ENCODE measurements at places on chromosomes 16 and 17.

GRCh38 chr17:47810200-47810821 lies 11.3 kb downstream of the OSBPL7 start:
- no peak for DNase-seq

- no peak for DNase-seq
Observed at GRCh38 chr17:62727916-62728672, 80.0 kb downstream of the MARCHF10 start.

- DNase-seq, result no peak
Observed at GRCh38 chr16:1997494-1998359, 8.0 kb downstream of the SYNGR3 start.

DNA sequence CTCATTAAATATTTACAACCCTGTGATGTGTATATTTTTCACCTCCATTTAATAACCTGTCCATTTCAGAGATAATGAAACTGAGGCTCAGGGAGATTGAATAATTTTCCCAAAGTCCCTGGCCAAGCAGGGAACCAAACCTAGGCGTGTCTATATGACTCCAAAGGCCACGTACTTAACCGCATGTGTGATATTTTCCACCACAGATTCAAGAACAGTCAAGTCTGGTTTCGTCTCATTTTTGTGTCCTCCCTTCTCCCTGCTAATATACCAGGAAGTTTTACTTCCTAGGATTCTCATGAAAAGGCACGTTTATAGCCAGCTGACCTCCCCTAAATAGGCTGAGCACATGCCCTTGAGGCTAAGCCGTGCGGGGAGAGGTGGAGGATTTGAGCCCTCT lies 15.3 kb downstream of the WFIKKN2 start:
- DNase-seq, result no peak

DNA sequence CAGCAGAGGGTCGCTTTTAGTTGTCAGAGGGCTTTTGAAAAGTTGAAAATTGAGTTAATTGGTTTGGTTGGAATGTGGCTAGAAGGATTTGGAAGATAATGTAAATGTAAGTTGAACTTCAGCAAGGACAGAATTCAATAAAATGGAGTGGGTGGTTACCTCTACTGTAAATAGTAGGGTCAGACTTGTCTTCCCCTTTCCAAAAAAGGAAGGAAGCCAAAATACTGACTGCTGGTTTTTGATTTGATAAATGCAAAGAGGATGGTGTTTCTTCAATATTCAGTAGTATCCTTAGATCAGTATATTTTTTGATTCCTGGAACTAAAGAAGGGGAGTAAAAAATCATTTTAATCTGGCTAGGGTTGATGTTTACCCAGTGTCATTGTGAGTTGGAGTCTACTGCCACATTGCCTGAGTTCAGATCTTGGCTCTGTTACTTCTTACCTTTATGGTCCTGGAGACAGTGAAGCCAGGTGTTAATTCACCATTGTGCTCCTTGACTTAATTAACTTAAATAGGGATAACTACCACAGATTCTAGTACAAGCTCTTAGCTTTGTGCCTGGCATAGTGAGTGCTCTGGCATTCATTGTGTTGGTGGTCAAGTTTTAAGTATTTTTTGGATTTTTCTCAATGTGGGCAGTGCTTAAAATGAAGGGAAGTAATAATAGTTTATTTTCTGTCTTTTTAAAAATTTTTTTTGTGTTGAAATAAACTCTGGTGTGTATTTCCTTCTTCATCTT lies 4.4 kb downstream of the HAPSTR1 start:
- DNase-seq, result no peak

DNA sequence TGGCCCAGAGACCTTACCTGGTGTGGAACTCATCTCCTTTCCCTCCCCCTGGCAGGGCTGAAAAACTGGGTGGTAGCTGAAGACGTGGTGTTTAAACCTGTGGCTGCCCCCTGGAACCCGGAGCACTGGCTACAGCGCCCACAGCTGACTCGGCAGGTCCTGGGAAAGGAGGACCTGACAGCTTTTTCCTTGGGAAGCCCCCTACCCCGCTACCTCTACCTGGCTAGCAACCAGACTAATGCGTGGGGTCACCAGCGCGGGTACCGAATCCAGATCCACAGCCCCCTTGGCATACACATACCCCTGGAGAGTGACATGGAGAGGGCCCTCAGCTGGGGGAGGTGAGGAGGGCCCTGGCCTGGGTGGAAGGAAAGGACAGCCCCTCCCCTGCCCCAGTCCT lies 2.0 kb upstream of the AOC3 start:
- DNase-seq, result no peak

GRCh38 chr16:53034306-53034705 lies 18.4 kb downstream of the CHD9NB start:
- no peak for DNase-seq

GRCh38 chr17:82090549-82091263 lies 7.3 kb downstream of the FASN start:
- DNase-seq, result no peak

DNA sequence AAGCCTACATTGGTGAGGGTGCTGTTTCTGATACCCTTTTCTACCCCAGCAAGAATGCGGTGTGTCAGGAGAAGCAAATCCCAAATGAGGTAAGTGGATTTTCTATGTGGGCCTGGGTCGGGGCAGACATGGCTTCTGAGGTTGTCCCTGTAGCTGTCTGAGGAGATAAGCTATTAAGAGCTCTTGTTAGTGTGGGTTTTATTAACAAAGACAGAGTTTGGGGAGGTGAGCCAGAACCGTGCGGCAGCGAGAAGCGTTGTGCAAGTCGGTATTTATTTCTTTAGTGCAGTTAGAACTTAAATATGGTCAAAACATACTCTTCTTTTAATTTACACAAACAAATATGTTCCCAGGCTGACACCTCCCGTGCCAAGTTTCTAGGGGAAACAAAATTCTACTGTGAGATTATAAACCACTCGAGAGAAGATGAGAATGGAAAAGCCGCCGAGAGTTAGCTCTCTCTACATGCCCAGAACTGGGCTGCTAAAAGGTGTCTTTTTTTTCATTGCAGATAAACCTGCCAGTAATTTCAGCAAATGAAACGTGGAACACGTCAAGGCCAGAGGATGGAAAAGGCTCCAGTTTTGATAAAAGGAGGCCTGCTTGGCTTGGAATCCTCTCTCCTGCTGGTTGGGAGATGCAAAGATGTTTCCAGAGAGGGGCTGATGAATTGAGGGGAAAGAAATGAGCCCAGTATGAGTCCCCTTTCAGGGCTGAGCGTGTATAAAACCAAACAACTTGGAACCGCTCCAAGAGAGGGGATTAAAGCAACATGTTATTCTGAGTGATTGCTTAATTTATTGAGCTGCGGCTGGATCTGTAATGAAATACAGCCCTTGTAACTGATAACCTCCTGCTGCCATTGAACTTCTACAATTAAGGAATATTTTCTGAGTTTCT lies 254.6 kb downstream of the MRTFB start:
- no peak for DNase-seq

- no peak for DNase-seq
Observed at GRCh38 chr17:34163646-34164045, 91.4 kb upstream of the CCL2 start.

DNA sequence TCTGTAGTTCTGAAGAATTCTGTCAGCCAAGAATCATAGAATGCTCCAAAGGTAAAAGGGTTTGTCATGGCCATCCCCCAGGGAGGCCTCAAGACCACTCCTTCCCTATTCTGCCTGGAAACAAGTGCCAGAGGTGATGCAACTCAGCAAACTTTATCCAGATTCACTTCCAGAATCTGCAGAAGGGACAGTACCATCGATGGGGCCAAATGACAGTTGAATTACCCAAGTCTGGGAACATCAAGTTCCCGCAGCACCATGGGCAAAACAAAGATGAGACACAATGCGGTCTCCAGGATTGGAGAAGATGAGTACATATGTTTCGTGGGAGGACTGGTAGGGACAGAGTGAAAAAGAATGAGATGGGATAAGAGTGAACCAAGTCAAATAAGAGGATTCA lies 13.7 kb upstream of the TAT start:
- no peak for DNase-seq

DNA sequence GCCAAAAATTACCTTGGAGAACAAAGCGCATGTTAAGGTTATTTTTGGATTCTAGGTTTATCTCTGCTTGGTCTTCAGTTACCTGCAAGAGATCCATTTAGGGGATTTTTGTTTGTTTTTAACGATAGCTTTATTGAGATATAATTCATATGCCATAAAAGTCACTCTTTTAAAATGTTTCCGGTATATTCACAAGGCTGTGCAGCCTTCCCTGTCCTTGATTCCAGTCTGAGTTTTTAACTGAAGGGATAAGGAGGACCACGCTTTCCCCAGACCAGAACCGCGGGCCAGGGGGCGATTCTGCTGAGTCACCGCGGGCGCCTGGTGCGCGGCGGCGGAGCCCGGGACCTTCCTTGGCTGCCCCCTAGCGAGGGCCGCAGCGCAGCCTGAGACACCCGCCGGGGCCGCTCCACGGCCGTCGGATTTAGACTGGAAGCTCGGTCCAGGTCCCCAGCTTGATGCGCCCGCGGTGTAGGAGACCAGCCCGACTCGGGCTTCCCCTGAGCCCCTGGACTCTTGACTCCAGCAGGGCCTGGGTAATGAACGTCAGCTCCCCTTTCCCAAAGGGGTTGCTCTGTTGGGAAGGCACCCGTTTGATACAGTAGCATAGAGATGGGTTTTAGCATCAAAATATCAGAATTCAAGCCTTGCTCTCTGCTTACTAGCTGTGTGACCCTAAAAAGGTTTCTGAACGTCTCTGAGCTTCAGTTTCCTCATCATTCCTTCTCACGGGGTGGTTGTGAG lies 50.0 kb upstream of the STH start:
- DNase-seq, result peak; percentile 63

GRCh38 chr16:74874912-74875546 lies 100.4 kb upstream of the FA2H start:
- DNase-seq, result no peak

DNA sequence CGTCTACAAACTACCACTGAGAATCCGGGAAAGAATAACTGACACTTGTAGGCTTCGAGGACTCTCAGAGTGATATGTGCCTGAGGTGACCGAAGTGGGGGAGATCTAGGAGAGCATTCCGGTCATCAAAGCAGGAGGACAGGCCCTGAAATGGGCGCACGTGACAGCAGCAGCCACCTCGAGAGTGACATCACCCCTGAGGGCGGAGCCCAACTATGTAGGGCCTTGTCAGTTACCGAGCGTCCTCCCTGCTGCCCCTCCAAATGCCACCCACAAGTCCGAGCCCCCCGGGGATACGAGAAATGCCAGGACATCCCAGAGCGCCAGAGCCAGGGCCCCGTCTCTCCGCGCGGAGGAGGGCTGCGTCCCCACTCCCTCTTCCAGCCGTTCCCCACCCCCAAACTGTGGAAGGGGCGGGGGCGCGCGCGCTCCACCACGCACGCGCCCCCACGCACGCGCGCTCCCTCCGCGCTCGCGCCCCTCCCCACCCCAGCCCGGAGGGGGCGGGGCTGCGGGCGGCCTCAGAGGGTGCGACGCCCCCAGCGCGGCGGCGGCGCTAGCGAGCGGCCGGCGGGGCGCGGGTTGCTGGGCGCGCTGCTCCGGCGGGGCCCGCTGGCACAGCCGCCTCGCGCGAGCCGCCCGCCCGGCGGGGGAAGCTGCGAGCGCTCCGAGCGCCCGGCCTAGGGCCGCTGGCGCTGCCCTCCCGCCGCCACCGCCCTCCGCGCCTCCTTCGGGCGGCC lies at the start of gene TANC2:
Gene TANC2 (plus strand): TSS at position 550 of the 740 bp plus-strand sequence. CDS start 43,325 bp downstream, outside the sequence.
- peak; percentile 89 for DNase-seq

- peak; percentile 86 for DNase-seq
Observed at GRCh38 chr17:63848834-63849689, 6.6 kb upstream of the SMARCD2 start.

GRCh38 chr16:4693956-4694641 lies 737 bp downstream of the NUDT16L1 start:
- DNase-seq, result no peak
